NB4 (cell line): ENCODE measurements at places on chromosomes 6 and 20.

GRCh38 chr6:106110164-106110826, 24.2 kb downstream of the PRDM1 start:
- no peak for DNase-seq

DNA sequence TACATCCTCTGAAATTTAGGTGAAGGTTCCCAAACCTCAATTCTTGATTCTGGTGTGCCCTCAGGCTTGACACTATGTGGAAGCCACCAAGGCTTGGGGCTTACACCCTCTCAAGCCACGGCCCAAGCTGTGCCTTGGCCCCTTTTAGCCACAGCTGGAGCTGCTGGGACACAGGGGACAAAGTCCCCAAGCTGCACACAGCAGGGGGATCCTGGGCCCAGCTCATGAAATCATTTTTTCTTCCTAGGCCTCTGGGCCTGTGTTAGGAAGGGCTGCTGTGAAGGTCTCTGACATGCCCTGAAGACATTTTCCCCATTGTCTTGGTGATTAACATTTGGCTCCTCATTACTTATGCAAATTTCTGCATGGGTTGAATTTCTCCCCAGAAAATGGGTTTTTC, 37.3 kb upstream of the BACH2 start:
- DNase-seq, result no peak

- DNase-seq, result no peak
Observed at GRCh38 chr6:16446273-16446672, 207.9 kb downstream of the GMPR start.

GRCh38 chr6:48080227-48081009, 30.6 kb downstream of the PTCHD4 start:
- no peak for DNase-seq

- DNase-seq, result no peak
Observed at GRCh38 chr6:146028851-146029572, at the start of gene GRM1. Gene GRM1, plus strand, starts transcription at chr6:146029062. Its CDS starts 456 bp downstream, at chr6:146029518.

DNA sequence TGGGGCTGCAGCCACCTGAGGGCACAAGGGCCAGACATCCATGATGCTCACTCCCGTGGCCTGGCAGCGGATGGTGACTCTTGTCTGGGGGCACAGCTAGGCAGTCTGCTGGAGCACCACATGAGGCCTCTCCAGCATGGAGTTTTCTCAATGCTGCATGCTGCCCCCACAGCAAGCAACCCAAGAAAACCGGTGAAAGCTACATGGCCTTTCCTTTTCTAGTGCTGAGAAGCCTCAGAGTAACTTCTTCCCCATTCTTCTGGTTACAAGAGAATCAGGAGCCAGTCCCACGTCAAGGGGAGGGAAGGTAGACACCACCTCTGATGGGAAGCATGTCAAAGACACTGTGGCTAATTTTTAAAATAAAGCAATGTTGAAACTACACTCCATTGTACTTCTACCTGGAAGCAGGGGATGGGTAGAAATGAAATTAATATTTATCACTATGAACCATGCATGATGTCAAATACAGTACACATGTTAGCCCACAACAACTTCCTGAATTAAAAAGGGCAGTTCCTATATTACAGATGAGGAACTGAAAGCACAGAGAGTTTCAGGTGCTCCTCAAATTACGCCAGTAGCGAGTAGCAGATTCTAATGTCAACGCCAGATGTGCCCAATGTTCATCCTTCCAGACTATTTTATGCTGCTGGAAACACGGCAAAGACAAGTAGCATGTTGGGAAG, 101.5 kb downstream of the LAMP5 start:
- DNase-seq, result peak; percentile 25

DNA sequence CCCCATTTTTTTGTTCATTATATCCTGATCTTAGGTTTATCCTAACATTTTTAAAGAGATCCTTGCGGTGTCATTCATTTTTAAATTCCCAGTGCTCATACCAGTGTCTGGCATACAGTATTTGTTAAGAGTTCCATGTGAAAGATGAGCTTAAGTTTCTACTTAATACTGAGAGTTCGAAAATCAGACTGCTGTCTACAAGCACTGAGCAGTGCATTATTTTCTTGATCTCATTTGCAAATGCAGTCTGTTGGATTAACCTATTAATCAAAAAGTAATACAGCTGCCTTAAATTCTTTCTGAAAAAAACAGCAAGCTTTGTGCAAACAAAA, 663 bp downstream of the COQ3 start:
- no peak for DNase-seq

- DNase-seq, result no peak
Observed at GRCh38 chr6:165944002-165944466, 223.6 kb downstream of the TBXT start.

GRCh38 chr20:36632487-36633284, 13.3 kb downstream of the SLA2 start:
- peak; percentile 46 for DNase-seq

DNA sequence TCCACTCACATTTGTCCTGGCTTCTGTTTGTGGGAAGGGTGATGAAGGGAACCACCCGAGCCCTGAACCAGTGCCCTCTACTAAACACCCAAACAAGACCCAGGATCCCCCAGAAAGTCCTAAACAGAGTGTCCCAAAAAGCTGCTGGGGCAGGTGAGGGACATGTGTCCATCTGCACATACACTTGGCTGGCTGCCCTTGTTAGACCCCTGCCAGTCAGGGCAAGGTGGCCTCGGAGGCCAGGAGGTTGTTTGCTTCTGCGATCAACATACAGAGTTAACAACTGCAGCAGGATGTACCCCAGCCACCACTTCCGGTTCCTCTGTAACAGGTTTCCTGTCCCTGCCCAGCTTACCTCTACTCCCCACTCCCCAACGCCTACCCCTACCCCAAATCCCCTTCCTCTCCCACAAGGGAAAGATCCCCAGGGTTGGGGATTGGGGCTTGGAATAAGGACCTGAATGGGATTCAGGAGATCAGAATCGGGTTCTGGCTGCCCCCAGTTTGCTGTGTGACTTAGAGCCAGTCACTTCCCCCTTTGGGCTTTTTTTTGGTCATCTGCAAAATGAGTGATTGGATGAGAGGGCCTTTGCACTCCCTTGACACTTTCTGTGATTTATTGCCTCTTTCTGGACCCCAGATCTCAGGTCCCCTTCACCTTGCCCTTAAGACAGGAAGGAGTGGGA, 13.9 kb downstream of the DEF6 start:
- DNase-seq, result peak; percentile 66

- DNase-seq, result no peak
Observed at GRCh38 chr6:47924001-47924400, 142.2 kb downstream of the OPN5 start.
